ENCODE measurements at places on chromosomes 4 and X.

- DNase-seq, result no peak
- H3K4me1 ChIP-seq, result no peaks in the 10 kb centered on the region
- H3K36me3 ChIP-seq, result no peaks in the 10 kb centered on the region
- no peak overlapping the region for H3K27ac ChIP-seq
- H3K4me3 ChIP-seq, result no peak overlapping the region
- H3K27me3 ChIP-seq, result no peaks in the 10 kb centered on the region
These were observed 54.5 kb upstream of the NOCT start for GRCh38 chr4:138961129-138961528.

DNA sequence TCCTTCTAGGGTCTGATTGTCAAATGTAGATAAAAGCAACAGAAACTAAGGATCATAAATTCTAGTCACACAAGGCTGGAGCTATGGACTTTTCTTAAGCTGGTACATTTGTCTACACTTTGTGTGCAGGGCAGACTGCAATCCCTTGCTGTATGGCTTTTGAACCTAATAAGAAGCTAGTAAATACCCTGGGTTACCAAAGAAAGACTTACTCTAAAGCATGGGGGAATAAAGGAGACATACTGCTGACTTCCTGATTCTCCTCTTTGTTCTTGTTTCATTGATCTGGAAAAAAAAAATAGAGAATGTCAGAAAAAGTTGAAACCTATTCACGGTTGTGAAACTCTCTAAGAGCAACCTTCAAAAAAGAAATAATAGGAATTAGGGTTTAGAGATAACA is 216.6 kb upstream of the TLL1 start:
- H3K27ac ChIP-seq, result no peak overlapping the region
- H3K27me3 ChIP-seq, result no peaks in the 10 kb centered on the region
- H3K36me3 ChIP-seq, result no peaks in the 10 kb centered on the region
- DNase-seq, result no peak
- no peak overlapping the region for H3K4me3 ChIP-seq
- no peaks in the 10 kb centered on the region for H3K4me1 ChIP-seq

DNA sequence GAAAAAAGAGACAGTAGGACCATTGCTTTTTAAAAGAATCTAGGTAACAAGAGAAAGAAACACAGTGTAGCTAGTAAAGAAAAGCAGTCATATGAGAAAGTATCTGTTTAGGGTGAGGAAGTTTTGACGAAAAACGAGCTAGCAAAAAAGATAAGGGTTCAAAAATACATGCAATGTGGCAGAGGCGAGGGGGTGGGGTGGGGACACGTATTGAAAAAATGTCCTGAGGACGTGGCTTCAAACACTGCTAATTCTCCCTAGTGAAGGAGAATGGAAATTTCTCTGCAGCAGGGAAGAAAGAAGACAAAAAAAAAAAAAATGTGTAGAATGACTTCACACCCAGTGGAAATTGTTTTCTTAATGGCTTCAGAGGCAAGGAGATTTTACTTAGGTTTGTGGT is 856.4 kb upstream of the INTU start:
- peaks cover 5% of the 10 kb centered on the region for H3K4me1 ChIP-seq
- H3K36me3 ChIP-seq, result no peaks in the 10 kb centered on the region
- no peaks in the 10 kb centered on the region for H3K27me3 ChIP-seq
- no peak for DNase-seq
- no peak overlapping the region for H3K4me3 ChIP-seq
- H3K27ac ChIP-seq, result no peak overlapping the region

- DNase-seq, result no peak
- no peaks in the 10 kb centered on the region for H3K4me1 ChIP-seq
- H3K27me3 ChIP-seq, result no peaks in the 10 kb centered on the region
- no peak overlapping the region for H3K27ac ChIP-seq
- no peak overlapping the region for H3K4me3 ChIP-seq
- no peaks in the 10 kb centered on the region for H3K36me3 ChIP-seq
These were observed 754.9 kb upstream of the SLIT2 start for GRCh38 chr4:19496756-19497155.

DNA sequence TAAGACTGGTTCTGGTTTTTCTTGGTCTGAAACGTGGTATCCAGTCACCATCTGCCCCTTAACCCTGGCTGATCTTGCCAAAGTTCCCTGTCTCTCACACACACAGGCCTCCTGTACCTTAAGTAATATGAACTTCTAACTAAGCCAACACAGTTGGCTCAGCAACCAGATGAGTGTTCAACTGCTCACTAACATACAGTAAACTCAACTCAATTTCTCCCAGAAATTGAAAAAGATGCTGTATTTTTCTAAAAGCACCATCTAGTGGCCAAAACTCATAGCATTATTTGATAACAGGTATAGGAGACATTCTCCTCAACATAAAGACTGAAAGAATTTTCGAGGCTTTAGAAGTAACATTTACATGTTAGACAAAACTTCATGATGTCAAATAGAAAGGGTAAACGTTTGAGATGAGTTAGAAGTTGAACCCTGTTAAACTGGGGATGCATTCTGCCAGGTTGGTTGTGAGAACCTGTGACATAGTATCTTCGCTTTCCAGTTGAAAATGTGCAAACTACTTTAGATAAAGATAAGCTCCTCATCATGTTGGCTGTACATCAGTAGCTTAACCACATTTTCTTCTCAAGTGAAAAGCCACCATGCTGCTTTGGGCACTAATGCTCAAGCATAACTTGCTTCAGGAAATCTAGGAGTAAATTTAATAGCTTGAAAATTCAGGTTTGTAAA is 31.2 kb downstream of the CCNI start:
- no peak for DNase-seq
- no peak overlapping the region for H3K4me3 ChIP-seq

GRCh38 chr4:95021099-95021498 is 263.3 kb downstream of the BMPR1B start:
- no peak overlapping the region for H3K27ac ChIP-seq
- no peaks in the 10 kb centered on the region for H3K36me3 ChIP-seq
- no peak overlapping the region for H3K4me3 ChIP-seq
- H3K27me3 ChIP-seq, result no peaks in the 10 kb centered on the region
- DNase-seq, result no peak

- no peak overlapping the region for H3K4me3 ChIP-seq
- no peaks in the 10 kb centered on the region for H3K4me1 ChIP-seq
- H3K27ac ChIP-seq, result no peak overlapping the region
These were observed 48.3 kb upstream of the GPR174 start for GRCh38 chrX:79096145-79096556.

DNA sequence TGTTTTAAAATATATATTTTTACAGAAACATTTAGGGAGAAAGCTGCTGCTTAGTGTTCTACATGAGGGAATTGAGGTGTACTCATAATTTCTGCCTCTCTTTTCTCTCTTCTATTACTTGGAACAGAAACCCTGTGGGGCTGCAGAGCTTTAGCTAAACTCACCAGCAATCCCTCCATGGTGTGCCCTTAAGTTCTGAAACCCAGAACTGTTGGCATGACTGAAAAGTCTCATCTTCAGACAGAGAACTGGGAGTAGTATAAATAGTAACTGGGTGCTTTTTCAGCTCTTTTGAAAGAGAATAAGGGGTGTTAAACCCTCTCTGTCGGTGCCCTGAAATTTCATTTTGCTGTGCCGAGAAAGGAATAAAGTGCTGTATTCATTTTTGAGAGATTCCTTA is 294.9 kb upstream of the BOD1L1 start:
- peaks cover 44% of the 10 kb centered on the region for H3K4me1 ChIP-seq
- no peaks in the 10 kb centered on the region for H3K27me3 ChIP-seq
- no peak overlapping the region for H3K4me3 ChIP-seq
- DNase-seq, result no peak

GRCh38 chr4:124390861-124391260 is 321.7 kb downstream of the ANKRD50 start:
- H3K27ac ChIP-seq, result no peak overlapping the region
- H3K36me3 ChIP-seq, result no peaks in the 10 kb centered on the region
- H3K27me3 ChIP-seq, result no peaks in the 10 kb centered on the region
- no peak overlapping the region for H3K4me3 ChIP-seq
- no peak for DNase-seq
- no peaks in the 10 kb centered on the region for H3K4me1 ChIP-seq

DNA sequence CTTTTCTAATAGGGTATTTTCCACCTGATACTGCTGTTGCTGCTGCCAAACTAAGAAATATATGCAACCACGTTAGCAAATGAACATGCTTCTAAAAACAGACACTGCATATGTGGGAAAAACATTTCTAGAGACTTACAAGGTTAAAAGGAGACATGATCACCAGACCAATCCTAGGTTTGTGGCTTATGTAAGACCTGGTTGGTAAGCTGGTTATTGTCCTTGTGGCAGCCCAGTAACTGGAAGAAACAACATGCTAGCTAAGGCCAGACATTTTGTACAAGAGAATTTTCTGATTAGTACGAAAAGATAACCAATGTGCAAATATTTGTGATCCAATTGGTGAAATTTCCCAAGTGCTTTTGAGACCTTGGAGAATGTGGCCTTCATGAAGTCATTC is 112.0 kb downstream of the AFF2 start:
- no peaks in the 10 kb centered on the region for H3K36me3 ChIP-seq
- H3K27ac ChIP-seq, result no peak overlapping the region
- no peak for DNase-seq
- H3K4me1 ChIP-seq, result no peaks in the 10 kb centered on the region
- no peaks in the 10 kb centered on the region for H3K27me3 ChIP-seq

DNA sequence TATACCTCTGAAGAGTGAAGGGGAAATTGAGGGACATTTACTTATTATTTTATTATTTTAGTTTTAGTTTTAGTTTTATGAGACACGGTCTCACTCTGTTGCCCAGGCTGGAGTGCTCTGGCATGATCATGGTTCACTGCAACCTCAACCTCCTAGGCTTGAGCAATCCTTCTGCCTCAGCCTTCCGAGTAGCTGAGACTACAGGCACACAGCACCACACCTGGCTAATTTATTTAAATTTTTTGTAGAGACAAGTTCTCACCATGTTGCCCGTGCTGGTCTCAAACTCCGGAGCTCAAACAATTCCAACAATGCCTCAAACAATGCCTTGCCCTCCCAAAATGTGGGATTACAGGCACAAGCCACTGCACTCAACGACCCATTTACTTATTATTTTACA is 68.4 kb upstream of the BMP2K start:
- H3K4me1 ChIP-seq, result 0 out of 2 replicates have a peak, but pooled peaks cover 3% of the 10 kb centered on the region
- H3K36me3 ChIP-seq, result no peaks in the 10 kb centered on the region
- no peak overlapping the region for H3K4me3 ChIP-seq
- no peak for DNase-seq
- no peaks in the 10 kb centered on the region for H3K27me3 ChIP-seq

- H3K27ac ChIP-seq, result no peak overlapping the region
- peak; percentile 4 for DNase-seq
- H3K4me3 ChIP-seq, result no peak overlapping the region
- H3K27me3 ChIP-seq, result no peaks in the 10 kb centered on the region
These were observed 290.6 kb upstream of the TAPT1 start for GRCh38 chr4:16516796-16517439.

- H3K4me3 ChIP-seq, result no peak overlapping the region
- H3K27me3 ChIP-seq, result no peaks in the 10 kb centered on the region
- no peak overlapping the region for H3K27ac ChIP-seq
- DNase-seq, result no peak
- no peaks in the 10 kb centered on the region for H3K36me3 ChIP-seq
These were observed 58.9 kb downstream of the DOCK11 start for GRCh38 chrX:118554511-118554910.

- no peaks in the 10 kb centered on the region for H3K36me3 ChIP-seq
- no peaks in the 10 kb centered on the region for H3K27me3 ChIP-seq
- no peaks in the 10 kb centered on the region for H3K4me1 ChIP-seq
- H3K4me3 ChIP-seq, result no peak overlapping the region
- no peak overlapping the region for H3K27ac ChIP-seq
These were observed 453.1 kb upstream of the KLHL4 start for GRCh38 chrX:87064502-87064901.

DNA sequence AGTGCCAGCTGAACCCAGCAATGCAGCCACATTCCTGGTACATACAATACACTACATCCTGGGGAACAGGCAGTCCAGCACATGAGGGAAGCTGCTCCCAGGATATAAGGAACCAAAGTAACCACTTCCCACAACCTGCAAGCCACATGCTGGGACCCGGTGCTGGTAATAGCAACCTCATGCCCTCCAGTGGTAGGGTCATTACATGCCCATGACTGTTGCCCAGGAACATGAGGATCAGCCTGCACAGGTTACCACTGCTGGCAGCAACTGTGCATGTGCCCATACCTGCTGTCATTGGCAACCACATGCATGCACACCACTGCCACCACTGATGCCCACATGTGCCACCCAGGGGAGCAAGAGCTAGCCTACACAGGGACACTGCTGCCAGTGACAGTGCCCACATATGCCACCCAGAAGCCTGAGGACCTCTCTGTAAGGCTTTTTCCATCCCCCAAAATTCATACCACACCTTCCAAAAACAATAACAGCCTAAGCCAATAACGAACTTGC is 1982.5 kb downstream of the ARAP2 start:
- no peaks in the 10 kb centered on the region for H3K4me1 ChIP-seq
- H3K36me3 ChIP-seq, result no peaks in the 10 kb centered on the region
- H3K4me3 ChIP-seq, result no peak overlapping the region
- H3K27ac ChIP-seq, result no peak overlapping the region
- H3K27me3 ChIP-seq, result no peaks in the 10 kb centered on the region

DNA sequence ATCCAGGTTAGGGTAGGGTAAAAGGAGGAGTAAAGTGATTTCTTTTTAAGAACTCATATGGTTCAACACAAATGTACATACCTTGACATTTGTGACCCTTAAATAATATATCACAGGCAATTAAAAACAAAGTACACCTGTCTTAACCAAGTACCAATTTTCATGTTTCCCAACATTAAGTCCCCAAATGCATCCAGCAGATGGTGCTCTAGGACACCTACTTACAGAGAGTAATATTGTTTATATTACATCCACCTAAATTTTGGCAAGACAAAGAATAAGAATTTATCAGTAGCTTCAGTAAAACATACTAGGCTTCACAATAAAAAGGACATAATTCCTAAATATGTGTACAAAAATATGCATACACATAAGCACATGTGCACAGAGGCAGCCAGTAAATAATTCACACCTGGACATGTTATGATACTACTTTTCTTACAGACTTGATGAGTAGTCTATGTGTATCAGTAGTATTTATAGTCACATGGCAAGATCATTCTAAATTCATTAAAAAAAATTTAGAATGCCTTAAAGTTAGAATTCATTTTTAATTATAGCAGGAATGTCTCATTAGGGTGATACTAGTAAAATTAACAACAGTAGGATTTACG is 219.7 kb downstream of the DCLK2 start:
- no peaks in the 10 kb centered on the region for H3K36me3 ChIP-seq
- H3K27ac ChIP-seq, result no peak overlapping the region
- peaks cover 5% of the 10 kb centered on the region for H3K4me1 ChIP-seq
- no peak overlapping the region for H3K4me3 ChIP-seq
- DNase-seq, result peak; percentile 47

- no peak for DNase-seq
- H3K4me3 ChIP-seq, result peak overlapping the region; percentile 83
- peaks cover 11% of the 10 kb centered on the region for H3K4me1 ChIP-seq
- no peaks in the 10 kb centered on the region for H3K27me3 ChIP-seq
- peaks cover 15% of the 10 kb centered on the region for H3K36me3 ChIP-seq
These were observed 529 bp upstream of the UBA6 start for GRCh38 chr4:67701517-67701850.

- no peaks in the 10 kb centered on the region for H3K4me1 ChIP-seq
- H3K36me3 ChIP-seq, result no peaks in the 10 kb centered on the region
- no peaks in the 10 kb centered on the region for H3K27me3 ChIP-seq
- H3K27ac ChIP-seq, result no peak overlapping the region
- no peak overlapping the region for H3K4me3 ChIP-seq
- DNase-seq, result no peak
These were observed 239.7 kb upstream of the FAM241A start for GRCh38 chr4:111905511-111905910.

GRCh38 chr4:52407545-52407944 is 251.6 kb downstream of the USP46 start:
- H3K27ac ChIP-seq, result no peak overlapping the region
- no peak for DNase-seq
- H3K36me3 ChIP-seq, result no peaks in the 10 kb centered on the region
- no peaks in the 10 kb centered on the region for H3K27me3 ChIP-seq

- no peak overlapping the region for H3K27ac ChIP-seq
- H3K36me3 ChIP-seq, result no peaks in the 10 kb centered on the region
- H3K27me3 ChIP-seq, result no peaks in the 10 kb centered on the region
- DNase-seq, result no peak
These were observed 81.4 kb downstream of the MTNR1A start for GRCh38 chr4:186473933-186474332.
